ENCODE measurements at places on chromosomes 4 and X.
A peak's percentile ranks its signal among the peaks of the same experiment; 100 is the strongest.

- DNase-seq, result no peak
Measured at GRCh38 chr4:160375772-160376452, 1273.0 kb downstream of the RAPGEF2 start.

- DNase-seq, result no peak
Measured at GRCh38 chr4:151418856-151419255, 9.9 kb downstream of the FHIP1A start.

- peak; percentile 59 for DNase-seq
Measured at GRCh38 chr4:118888666-118889311, at the start of gene SYNPO2. TSS of gene SYNPO2 (plus strand) at chr4:118888854. CDS start at chr4:118889037, 183 bp downstream.

DNA sequence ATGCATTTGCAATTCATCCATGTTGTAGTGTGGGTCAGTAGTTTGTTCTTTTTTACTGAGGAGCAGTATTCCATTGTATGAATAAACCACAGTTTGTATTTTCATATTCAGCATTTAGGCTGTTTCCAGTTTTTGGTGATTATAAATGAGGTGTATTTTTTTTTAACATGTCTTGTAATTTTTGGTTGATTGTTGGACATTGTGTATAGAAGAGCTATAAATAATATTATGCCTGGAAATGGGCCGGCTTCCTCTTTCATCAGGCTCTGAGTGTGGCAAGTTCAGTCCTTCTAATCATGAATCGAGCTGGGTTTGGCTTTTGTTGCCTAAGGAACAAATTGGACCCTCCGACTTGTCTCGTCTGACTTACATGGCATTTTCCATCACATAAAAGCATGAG lies 115.7 kb downstream of the PSAPL1 start:
- no peak for DNase-seq

Data from AG09319 (cell line).